Amniotic epithelial cell (primary cell): ENCODE measurements at places on chromosomes 4 and X.

- peak; percentile 73 for DNase-seq
These were observed at the start of gene SLITRK4 for GRCh38 chrX:143635915-143636314. SLITRK4 (minus strand) TSS chrX:143636101; CDS start chrX:143631108, 4,993 bp downstream.

- no peak for DNase-seq
These were observed 19.6 kb downstream of the ACSL1 start for GRCh38 chr4:184806229-184806550.

GRCh38 chr4:55397126-55397436 lies 1.3 kb downstream of the TMEM165 start:
- peak; percentile 25 for DNase-seq

DNA sequence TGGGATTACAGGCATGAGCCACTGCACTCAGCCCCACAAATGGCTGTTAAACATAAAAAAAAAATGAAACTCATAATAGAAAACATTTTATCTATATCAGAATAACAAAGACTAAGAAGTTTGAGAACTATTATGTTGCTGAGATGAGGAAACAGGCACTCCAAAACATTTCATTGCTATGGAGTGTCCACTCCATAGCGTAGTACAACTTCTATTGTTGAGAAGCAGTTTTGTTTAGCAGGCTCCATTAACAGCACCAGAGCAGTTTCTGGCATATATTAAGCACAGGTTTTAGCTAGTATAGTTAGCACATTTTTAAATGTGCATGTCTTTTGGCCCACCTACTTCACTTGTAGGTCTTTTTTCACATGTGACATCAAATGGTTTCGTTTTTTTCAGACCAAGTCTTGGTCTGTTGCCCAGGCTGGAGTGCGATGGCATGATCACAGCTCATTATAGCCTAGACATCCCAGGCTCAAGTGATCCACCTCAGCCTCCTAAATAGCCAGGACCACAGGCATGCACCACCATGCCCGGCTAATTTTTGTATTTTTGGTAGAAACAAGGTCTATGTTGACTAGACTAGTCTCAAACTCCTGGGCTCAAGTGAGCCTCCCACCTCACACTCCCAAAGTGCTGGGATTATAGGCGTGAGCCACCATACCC lies 5.8 kb downstream of the HMGB2 start:
- DNase-seq = no peak

- DNase-seq = no peak
These were observed 669 bp downstream of the TMEM150C start for GRCh38 chr4:82560853-82561785.

DNA sequence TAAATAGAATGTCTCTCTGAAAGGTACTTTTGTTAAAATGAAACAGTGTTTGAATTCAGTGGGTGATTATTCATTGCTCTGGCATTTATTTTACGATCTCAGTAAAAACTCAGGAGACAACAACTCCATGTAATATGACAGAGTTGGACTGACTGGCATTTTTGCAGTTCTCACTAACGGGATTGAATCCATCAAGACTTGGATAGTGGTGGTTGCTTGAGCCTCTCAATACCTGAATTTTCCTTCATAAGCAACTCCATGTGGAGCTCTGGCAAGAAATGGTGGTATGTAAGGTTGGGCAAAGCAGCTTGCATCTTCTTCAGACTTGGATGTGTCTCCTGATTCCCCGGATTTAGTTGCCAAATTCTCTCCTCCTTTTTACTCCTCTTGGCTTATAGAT lies 72.7 kb downstream of the FRMPD4 start:
- DNase-seq = peak; percentile 31

- peak; percentile 50 for DNase-seq
These were observed 95.8 kb downstream of the MID1 start for GRCh38 chrX:10524578-10524977.

DNA sequence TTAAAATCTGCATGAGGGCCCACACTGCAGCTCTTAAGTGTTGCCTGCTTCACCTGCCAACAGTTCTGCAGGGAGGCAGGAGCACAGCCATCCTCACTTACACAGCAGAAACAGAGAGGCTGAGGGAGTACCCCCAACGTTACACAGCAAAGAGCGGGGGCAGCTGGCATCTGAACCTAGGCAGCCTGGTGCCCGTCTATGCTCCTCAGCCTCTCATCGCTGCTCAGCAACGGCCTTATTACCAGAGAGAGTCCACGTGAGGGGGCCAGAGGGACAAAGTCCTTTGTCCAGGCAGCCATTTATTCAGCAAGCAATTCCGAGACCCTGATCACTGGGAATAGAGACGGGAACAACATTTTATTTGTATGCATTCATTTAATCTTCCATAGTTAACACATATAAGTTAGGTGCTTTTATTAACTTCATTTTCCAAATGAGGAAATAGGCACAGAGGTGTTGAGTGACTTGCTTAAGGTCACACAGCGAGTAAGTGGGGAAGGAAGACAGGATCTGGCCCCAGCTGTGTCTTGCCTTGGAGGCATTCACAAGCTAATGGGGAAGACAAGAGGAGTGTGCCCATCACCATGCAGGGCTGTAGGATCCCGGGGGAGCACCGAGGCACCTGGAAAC lies 52.2 kb upstream of the SORCS2 start:
- no peak for DNase-seq

DNA sequence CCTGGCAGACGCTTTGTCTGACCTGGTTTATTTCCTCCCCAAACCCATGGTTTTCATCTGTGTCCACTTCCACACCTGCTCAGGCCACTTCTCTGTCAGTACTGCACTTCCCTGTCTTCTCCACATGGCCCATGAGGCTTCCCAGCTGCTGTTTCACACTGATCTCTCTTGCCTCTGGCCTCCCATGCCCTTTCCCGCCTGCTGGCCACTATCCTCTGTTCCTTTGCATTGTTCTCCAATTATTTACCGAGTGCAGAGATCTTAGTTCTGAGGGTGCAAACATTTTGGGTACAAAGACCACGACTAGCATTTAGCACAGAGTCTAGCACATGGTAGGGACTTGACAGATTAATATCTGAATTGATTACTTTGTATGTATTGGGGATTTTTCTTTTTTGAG lies 174.8 kb upstream of the NPY2R start:
- DNase-seq = no peak

DNA sequence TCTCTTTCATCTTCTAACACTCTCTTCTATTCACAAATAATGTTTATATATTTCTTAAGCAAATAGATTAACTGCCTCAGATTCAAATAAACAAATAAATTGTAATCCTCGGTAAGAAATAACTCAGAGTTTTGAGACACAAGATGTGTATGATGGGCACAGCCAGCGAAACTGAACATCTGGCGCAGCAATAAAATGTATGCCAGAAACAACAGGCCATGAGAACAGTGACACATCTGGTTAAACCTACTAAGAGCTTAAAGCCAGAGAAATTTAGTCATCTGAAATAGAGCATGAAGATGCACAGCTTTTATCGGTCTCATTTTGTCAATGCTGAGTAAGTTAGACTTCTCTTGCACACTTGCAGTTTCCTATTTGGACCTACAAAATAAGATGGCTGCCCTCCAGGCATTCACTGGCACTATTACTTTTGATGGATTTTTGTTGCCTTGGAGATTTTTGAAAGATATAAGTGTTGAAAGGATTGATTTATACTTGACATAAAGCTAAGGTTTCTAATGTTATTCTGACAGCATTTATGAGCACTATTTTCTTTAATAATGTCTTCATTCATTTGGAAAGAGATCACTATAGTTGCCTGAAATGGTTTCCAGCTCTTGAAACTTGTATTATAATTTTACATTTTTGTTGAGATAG lies 1444.0 kb downstream of the PCDH18 start:
- DNase-seq = no peak

DNA sequence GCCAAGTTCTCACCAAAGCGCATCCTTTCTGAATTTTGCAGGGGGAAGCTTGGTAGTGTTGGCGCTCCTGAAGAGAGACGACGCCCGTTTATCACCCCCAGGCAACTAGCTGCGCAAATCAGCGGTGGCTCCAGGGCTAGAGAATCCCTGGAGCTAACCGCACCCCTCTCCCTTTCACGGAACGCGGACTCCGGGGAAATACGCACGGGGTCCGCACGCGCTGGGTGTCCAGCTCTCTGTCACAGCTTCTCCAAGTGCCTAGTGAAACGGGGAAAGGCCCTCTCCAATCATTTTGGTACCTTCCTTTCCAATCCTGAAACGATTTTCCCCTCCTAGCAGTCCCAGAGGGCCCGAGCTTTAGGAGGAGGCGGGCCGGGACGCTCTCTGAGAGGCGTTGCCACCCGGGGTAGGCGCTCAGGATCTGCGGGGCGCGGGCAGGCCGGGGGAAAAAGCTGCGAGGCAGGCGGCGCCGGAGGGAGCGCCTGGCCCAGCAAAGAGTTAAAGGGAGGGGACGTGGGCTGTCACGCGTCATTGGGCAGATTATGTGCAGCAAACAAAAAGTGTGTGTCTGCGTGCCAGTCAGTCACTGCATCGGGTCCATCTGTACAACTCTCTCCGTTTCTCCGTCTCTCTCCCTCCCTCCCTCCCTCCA lies at the start of gene PRDM8:
Gene PRDM8 (plus strand): TSS at position 582 of the 652 bp plus-strand sequence. CDS start 2,578 bp downstream, outside the sequence.
- no peak for DNase-seq

DNA sequence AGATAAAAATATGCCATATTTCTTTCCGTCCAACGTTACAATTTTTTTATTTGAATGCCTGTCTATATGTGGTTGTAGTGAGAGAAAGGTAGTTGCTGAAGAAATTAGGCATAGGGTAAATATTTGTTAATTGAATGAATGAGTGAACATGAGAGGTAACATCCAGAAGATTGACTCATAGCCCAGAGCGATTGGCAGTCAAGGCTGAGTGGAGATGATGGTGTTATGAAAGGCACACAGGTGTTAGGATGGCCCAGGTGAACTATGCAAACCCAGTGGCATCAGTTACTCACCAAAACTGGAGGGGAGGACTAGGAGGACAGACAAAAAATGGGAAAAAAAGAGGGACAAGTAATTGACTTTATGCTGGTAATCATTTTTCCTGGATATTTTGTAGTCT lies 31.7 kb upstream of the SPRY1 start:
- no peak for DNase-seq

DNA sequence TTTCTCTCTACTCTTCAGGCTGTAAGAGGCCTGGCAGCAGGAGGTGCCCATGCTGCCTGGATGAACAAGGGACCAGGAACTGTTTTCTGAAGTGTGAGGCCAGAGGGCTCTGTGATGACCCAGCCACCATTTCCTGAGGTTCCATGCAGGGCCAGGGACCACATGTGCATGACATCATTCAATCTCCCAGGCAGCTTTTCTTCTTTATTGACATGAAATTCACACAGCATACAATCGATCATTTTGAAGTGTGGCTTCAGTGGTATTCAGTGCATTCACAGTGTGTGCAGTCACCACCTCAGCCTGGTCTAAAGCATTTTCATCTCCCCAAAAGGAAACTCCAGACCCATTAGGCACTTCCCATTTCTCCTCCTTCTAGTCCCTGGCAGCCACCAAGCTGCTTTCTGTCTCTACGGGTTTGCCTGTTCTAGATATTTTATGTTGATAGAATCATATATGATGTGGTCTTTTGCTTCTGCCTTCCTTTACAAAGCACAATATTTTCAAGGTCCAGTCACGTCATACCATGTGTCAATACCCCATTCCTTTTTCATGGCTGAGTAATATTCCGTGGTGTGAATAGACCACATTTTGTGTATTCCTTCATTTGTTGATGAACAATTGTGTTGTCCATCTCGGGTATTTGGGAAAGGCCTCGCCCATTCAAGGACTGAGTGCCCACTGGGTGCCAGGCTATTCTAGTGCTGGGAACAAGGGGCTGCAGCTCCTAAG lies 93.1 kb downstream of the PSAPL1 start:
- DNase-seq = no peak

GRCh38 chr4:76090241-76090691 lies 15.8 kb downstream of the ART3 start:
- DNase-seq = peak; percentile 100

DNA sequence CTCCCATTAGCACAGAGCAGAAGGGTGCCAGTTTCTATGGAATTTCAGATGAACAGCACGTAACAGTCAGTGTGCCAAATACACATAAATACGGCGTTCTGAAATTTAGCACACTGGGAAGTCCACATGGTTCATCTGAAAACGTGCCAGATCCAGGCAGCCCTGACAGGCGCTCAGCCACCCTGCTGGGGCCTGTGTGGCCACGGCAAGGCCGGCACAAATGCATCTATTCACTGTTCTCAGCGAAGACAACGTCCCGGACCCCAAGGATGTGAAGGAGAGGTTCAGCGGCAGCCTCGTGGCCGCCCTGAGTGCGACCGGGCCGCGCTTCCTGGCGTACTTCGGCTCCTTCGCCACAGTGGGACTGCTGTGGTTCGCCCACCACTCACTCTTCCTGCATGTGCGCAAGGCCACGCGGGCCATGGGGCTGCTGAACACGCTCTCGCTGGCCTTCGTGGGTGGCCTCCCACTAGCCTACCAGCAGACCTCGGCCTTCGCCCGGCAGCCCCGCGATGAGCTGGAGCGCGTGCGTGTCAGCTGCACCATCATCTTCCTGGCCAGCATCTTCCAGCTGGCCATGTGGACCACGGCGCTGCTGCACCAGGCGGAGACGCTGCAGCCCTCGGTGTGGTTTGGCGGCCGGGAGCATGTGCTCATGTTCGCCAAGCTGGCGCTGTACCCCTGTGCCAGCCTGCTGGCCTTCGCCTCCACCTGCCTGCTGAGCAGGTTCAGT lies 15.6 kb downstream of the DGKQ start:
- DNase-seq = no peak

DNA sequence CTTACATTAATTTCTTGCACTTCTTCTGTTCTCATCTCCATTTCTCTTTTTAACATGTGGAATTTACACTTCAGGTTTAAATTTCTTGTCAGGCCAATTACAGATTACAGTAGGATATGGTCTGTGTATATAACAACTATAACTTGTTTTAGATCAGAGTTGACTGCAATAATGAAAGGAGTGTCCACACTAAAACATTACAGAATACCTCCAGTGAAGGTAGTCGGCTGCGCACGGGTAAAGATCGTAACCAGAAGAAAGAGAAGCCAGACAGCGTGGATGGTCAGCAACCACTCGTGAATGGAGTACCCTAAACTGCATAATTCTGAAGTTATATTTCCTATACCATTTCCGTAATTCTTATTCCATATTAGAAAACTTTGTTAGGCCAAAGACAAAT lies 32.6 kb upstream of the FMR1NB start:
- no peak for DNase-seq

GRCh38 chrX:72306851-72307645 lies 1.3 kb upstream of the CITED1 start:
- DNase-seq = peak; percentile 66

DNA sequence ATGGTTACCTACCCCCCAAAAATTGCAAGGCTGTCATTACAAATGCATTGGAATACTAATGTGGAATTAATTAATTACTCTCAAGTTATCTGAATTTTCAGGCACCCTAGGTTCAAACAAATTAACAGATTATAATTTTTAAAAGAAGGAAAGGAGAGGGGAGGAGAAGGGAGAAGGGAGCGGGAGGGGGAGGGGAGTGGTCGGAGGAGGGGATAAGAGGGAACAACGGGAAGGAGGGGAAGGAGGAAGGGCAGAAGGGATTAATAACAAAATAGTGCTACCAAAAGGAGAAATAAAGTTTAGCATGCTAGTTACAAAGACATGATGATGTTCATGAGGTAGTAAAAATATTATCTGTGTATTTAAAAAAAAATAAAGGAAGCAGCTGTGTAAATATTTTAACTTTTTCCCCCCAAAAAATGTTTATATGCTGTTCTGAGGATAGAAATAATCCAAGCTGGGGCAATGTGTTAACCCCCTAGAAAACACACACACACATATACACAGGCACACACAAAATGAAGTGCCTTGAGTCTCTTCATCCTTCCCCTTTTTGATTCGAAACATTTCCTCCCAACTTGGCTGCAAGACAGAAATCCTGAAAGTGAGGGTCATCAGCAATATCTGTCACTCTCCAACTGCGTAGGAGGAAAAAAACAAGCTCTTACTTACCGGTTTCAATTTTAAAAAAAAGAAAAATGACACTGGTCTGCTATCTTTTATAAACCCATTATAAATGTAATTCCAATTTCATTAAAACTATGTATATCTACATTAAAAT lies 58.8 kb downstream of the PPP3CA start:
- DNase-seq = no peak
